Uterus (tissue), 4 donors: ENCODE measurements at places on chromosomes 7 and 10.

DNA sequence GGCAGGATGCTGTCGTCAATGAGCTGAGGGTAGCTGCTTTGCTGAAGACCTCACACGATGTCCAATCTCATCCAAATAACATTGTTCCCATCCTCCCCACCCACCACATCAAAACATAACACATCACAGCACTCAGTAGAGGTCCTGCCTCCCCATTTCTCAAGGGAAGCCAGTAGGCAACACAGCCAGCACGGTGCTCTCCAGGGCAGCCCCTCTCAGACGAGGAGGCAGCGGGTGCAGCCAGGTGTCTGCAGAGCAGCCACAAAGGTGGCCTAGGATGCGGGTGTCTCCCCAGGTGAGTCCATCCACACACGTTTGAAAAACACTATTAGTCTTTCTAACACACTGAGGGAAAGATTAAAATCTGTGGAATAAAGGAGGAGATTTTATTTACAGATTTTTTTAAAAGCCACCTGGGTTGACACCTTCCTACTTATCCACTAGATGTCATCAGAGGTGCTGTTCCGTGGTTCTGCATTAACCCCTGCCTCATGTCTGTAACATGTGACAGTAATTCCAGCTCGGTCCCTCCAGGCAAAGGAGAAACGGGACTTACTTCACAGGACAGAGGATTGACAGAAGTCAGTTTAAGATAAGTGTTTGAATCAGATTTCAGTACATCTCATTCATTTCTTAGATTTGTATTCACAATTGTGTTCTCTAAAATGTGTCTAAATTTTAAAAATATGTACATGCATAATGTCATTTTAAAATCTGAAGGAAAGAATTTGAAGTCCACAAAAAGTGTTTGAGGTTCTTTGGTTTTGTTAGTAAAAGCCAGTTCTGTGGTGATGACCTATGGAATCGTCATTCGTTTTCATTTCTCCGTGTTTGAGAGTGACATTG, 68.0 kb downstream of the LANCL2 start:
- no peak for DNase-seq

DNA sequence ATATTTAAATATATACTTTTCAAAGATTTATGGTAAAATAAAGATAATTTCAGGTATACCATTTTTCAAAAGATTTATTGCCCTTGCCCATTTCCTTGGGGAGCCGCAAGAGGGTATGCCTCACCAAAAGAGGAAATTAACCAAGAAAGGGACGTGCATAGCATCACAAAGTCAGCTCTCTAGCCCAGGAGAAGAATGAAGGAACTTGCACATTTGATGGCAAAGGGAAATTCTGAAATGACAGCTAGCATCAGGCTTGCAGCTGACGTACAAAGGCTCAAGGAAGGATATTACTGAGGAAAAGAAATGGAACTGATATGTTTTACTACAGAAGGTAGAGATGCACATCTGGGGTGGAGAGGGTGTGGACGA, 93.6 kb upstream of the RSU1 start:
- DNase-seq: no peak

DNA sequence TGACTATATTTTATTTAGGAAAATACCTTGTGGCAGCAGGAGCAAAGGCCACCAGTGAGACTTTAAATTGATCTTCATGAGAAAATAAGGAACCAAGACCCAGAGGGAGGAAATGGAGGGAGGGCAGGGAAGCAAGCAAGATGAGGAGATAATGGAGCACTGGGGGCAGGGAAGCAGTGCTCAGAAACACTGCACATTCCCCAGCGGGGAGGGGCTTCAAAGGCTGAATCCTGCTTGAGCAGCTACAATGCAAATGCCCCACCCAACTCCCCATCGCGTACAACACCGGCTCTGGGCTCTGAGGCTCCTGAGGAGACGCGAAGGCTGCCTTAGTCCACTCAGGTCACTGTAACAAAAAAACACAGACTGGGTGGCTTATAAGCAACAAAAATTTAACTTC, 503.8 kb downstream of the GRID1 start:
- no peak for DNase-seq

GRCh38 chr7:33192695-33193291, 63.4 kb downstream of the BBS9 start:
- DNase-seq: no peak

GRCh38 chr10:1377740-1378397, 321.7 kb downstream of the WDR37 start:
- DNase-seq: no peak

DNA sequence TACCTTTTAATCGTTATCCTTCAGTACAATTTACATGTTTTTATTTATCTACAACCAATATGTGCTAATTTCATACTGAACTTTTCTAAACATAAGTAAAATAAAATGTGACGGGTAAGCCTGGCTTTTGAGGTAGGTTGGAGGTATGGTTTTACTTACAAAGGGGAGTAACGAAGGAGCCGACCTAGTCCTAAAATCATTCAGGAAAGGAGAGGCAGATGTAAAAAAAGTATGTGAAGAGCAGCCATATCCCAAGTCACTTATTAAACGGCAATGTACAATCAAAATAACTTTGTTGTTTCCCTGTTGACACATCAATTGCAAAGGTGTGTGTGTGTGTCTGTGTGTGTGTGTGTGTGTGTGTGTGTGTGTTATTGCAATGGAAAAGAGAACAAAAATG, 351.3 kb downstream of the CRPPA start:
- no peak for DNase-seq

GRCh38 chr7:154960063-154960790, 42.7 kb downstream of the PAXIP1 start:
- DNase-seq: no peak

DNA sequence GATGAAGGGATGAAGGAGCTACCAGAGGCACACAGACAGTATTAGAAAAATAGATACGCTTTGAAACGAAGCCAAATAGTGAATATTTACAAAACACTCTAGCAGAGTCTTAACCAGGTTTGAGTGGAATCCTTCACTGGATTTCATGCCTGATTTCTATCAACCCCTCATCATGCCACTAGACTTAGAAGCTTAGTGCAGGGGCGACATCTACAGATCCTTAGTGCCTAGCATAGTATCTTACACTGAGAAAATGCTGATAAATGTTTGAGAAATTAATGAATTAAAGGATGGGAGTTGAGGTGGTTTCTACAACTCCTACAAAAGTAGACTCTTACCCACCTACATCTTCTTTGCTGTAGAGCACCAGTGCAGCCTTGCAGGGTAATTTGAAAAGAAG, 54.7 kb upstream of the CCNJ start:
- no peak for DNase-seq

DNA sequence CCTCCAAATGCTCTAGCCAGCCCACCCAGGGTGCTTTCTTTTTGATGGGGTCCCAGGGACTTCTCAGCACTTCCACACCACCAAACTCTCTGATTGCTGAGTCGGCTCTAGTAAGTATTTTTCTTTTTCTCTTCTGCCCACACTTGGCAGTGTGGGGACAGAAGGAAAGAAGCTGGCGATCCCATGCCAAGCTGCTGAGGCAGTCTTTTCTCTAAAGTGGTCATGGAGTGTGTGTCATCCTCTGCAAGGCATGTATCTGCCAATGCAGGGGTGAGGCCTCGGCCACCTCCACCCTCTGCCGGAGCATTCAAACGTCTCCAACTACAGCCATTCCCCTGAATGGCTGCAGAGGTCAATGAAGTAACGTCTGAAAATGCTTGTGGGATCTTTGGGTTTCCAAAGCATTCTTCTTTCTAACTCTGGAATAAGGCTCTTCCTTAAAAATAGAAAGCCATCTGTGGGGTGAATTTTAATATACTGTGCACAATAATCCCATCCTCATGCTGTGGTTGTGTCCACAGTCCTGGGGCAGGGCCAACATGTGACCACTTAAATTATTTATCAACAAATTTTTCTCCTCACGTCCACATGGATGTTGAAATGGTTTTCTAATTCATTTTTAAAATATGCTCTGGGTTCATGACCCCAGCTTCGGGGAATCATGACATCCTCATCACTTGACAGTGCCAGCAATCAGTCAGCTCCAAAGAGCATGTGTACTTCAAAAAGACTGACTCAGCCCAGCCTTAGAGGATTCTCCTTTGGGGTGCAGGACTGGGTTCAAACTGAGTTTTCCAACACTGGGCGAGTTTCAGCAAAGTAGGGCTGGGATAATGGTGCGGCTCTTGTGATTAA, 171.3 kb upstream of the ITGB1 start:
- DNase-seq: peak; percentile 33

DNA sequence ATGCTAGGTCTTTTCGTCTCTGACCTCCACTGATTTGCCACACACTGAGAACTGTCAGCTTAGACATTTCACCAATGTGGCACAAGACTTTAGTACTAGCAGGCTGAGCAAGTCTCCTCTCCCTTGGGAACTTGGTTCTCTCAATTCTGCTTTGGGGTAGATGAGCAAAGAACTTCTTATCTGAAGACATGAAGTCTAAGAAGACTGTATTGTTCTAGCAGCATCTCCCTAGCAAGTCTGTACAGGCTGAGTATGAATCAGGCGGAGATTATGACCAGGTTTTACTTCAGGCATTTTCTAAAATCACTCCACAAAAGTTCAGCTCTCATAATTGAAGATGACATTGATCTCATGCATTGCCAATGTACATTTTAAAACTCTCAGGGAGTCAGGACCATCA, 23.8 kb upstream of the STN1 start:
- no peak for DNase-seq

DNA sequence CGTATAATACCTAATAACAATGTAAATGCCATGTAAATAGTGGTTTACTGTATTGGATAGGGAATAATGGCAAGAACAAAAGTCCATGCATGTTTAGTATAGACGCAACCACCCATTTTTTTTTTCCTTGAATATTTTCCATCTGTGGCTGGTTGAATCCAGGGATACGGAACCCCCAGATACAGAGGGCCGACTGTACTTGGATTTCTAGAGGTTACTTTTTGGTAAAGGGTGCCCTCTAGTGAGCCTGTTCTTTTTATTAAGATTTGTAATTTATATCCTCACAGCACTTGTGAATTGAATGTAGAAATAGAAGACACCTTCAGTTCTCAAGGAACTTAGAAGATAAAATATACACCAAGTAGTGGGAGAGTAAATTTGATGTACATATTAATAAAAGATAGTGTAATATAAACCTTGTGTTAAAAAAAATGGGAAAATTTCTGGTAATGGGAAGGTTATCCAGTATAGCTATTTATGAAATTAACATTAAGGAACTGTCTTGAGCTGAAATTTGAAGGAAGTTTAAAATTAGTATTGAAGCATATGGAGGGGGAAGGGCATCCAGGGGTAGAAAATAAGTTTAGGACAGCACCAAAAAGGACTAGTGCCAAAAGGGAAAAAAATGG, 32.0 kb downstream of the EXOC6 start:
- no peak for DNase-seq

- no peak for DNase-seq
Observed at GRCh38 chr7:45229156-45229920, 71.7 kb downstream of the RAMP3 start.

DNA sequence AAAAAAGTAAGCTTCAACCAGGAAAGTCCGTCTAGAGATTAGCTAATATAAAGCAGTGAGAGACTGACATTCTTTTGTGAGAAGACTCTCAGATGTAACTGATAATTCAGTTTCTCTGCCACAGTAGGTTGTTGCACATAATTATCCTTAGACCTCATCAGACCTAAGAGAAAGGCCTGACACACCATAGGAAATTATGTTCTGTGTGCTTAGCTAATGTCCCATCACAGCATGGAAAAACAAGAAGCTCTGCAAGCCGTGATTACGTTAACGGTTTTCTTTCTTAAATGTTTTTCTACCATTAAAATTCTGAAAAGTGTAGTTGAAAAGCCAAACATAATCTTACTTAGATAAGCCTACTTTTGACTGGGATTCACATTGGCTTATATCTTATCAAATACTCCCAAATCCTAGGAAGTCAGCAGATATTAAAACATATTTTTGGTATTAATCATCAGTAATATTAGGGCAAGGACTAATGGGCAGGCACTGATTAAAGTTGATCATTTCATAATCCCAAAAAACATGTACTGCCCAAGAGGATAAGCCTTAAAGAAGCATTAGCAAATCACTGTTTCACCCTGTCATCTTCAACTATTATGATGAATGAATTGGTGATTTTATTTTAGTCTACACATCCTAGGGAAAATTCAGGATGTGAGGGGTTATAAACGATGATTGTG, 5.2 kb downstream of the CSTF2T start:
- DNase-seq: no peak

DNA sequence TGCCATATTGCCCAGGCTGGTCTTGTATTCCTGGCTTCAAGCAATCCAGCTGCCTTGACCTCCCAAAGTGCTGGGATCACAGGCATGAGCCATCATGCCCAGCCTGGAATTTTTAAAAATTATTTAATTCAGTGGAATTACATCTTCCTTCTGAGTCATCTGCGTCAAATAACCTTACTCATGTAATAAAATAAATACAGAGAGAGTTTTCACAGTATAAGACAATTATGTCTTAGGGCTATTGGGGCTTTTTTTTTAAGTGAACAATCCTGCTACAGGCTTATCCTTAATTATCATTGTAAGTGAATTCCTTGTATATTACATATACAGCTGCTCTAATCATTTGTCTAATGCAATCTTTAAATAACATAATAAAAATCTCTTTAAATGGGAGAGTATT, 108.3 kb downstream of the MAPK8 start:
- DNase-seq: no peak
